ENCODE measurements at places on chromosomes 4 and X. TPM values are rescaled to one million over a fixed set of nuclear protein-coding genes. Genes with fewer than 3 reads are reported as not detected.

HTN1 gene
- total RNA-seq, result not detected

RAB9A gene
- 26.0 TPM for total RNA-seq

CSAG2 gene
- total RNA-seq, result not detected

NCBP2L gene
- total RNA-seq, result not detected

GRCh38 chrX:56744996-56745395 lies 16.0 kb downstream of the NBDY start:
- no peaks in the 10 kb centered on the region for H3K4me1 ChIP-seq
- no peaks in the 10 kb centered on the region for H3K36me3 ChIP-seq
- no peaks in the 10 kb centered on the region for H3K27me3 ChIP-seq
- H3K4me3 ChIP-seq, result no peak overlapping the region

DNA sequence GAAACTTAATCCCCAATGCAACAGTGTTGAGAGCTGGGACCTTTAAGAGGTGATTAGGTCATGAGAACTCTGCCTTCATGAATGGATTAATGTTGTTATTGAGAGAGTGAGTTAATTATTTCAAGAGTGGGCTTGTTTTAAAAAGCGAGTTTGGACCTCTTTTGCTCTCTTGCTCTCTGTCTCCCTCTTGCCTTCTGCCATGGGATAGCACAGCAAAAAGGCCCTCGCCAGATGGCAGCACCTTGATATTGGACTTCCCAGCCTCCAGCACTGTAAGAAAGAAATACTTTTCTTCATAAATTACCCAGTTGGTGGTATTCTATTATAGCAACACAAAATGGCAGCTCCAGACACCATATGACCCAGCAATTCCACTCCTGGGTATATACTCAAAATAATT lies 7.0 kb upstream of the ATP6AP2 start:
- no peaks in the 10 kb centered on the region for H3K36me3 ChIP-seq
- no peak overlapping the region for H3K27ac ChIP-seq
- H3K4me1 ChIP-seq, result no peaks in the 10 kb centered on the region

DNA sequence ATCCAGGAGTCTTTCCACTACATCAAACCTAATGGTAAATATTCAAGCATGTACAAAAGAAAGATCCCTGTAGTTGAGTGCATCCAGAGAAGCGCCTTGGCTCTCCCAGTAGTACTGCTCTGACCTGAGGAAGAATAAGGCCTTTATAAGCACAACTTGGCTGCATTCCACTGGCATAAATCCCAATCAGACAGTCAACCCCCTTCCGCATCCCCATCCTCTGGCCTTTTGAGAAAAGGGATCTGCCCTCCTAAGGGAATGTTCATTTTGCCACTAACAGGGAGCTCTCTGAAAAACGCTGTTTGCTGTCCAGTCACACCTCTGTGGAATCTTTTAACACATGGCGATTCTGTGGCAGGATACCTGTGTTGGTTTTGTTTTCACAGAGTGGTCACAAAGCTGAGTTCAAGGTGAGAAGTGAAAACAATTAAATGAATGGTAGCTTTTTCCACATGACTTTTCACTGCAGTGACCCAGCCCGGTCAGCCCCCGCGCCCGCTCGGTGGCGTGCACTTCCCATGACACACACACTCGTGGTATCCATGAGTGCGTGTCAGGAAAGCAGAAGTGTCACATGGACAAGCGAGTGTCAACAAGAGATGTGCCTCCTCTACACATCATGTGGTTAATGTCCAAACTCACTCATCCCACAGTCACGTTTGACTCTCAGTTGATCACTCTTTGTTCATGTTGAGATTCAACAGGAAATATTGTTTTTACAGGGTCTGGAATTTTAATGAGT lies 112.2 kb upstream of the ENPP6 start:
- peaks cover 13% of the 10 kb centered on the region for H3K4me1 ChIP-seq
- peak overlapping the region; percentile 73 for H3K27ac ChIP-seq
- H3K36me3 ChIP-seq, result no peaks in the 10 kb centered on the region
- H3K27me3 ChIP-seq, result no peaks in the 10 kb centered on the region

DNA sequence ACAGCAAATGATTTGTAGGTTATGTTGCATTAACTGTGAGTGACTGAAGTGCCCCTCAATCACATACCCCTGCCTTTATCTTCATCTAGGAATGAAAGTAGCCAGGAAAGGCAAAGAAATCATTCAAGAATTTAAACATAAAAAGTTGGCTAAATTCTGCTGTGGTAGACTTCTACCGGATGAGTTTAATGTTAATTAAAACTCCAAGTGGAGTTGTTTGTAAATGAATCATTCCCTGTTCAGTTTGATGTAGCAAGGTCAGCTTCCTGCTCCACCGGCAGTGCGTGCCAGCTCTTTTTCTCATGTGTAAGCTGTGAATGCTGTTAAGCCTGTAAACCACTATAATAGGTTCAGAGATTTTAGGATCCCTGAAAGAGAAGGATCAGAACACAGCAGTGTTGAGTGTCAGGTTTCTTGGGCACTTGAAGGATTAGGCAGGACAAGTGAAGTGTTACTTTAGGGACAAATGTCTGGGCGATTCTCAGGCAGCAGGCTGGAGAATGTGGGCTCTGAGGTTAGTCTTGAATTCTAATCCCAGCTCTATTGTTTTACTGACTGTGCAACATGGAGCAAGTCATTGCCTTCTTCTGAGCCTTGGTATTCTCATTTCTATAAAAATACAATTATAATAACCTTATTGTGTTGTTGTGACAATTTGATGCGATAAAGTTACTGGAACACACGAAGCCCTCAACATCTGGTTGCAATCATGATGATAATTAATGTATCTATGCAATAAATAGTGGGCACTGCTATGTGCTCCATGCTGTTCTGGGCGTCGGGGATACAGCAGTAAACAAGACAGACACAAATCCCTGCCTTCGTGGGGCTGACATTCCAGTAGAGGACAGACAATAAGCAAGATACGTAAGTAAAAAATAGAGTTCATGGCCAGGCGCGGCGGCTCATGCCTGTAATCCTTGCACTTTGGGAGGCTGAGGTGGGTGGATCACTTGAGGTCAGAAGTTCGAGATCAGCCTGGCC lies 112.0 kb downstream of the SHROOM3 start:
- no peak overlapping the region for H3K27ac ChIP-seq
- H3K27me3 ChIP-seq, result no peaks in the 10 kb centered on the region
- H3K4me1 ChIP-seq, result peaks cover 13% of the 10 kb centered on the region
- H3K4me3 ChIP-seq, result no peak overlapping the region
- no peaks in the 10 kb centered on the region for H3K36me3 ChIP-seq
- no peak for DNase-seq

DNA sequence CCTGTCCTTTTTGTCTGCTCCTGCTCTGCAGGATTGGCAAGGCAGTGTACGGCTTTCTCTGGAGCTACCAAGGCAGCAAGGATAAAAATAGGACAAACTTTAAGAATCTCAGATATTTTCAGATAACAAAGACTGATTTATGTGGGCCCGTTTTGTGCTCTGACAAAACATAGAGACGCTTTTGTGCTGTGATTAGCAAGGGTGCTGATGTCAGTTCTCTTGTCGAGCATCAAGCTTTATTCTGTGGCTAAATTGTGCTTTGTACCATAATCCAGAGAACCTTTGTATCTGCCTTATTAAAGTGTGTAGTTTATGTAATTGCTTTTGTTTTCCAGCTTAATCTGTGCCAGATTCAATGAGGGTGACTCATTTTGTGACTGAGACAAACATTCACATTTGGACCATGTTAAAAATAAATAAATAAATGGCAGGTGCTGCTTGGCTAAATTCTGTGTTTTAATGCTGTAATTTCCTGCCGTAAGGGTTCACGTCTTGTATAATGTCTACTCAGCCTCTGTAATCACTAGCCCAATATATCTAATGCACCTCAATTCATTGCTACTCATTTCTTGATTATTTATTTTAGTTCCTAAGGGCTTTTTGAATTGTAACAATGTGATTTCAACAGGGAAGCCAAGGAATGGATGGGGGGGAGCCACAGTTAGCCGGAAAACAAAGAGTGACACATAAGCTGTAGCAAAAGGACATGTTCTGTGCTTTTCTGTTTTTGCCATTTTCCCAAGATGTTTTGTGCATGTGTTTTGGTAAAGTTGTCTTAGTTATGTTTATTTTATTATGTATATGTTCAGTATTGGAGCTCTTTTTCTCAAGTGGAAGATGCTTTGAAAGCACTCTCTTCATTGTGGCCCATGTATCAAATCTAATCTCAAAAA lies 75.1 kb downstream of the GAB1 start:
- peaks cover 6% of the 10 kb centered on the region for H3K36me3 ChIP-seq
- no peak for DNase-seq
- no peaks in the 10 kb centered on the region for H3K27me3 ChIP-seq
- peak overlapping the region; percentile 59 for H3K27ac ChIP-seq
- H3K4me1 ChIP-seq, result peaks cover 47% of the 10 kb centered on the region

GRCh38 chrX:110803506-110803905 lies 7.9 kb upstream of the CHRDL1 start:
- H3K27me3 ChIP-seq, result no peaks in the 10 kb centered on the region
- no peak overlapping the region for H3K4me3 ChIP-seq
- no peak overlapping the region for H3K27ac ChIP-seq
- H3K4me1 ChIP-seq, result no peaks in the 10 kb centered on the region

DNA sequence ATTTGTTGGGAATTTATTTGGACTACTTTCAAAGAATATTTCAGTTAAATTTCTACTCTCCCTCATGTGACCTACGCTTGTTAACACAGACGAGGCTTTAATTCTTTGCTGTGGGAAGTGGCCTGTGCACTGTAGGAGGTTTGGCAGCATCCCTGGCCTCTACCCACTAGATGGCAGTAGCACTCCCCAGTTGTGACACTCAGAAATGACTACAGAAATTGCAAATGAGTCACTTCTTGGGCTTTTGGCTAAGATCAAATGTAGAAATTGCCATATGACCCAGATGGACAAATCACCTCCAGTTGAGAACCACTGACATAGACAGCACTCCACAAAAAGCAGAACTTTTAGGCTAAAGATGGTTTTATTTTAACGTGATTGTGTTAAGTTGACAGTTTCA lies 22.1 kb downstream of the PIR start:
- H3K27ac ChIP-seq, result no peak overlapping the region
- H3K36me3 ChIP-seq, result no peaks in the 10 kb centered on the region
- H3K4me3 ChIP-seq, result no peak overlapping the region
- no peaks in the 10 kb centered on the region for H3K27me3 ChIP-seq

DNA sequence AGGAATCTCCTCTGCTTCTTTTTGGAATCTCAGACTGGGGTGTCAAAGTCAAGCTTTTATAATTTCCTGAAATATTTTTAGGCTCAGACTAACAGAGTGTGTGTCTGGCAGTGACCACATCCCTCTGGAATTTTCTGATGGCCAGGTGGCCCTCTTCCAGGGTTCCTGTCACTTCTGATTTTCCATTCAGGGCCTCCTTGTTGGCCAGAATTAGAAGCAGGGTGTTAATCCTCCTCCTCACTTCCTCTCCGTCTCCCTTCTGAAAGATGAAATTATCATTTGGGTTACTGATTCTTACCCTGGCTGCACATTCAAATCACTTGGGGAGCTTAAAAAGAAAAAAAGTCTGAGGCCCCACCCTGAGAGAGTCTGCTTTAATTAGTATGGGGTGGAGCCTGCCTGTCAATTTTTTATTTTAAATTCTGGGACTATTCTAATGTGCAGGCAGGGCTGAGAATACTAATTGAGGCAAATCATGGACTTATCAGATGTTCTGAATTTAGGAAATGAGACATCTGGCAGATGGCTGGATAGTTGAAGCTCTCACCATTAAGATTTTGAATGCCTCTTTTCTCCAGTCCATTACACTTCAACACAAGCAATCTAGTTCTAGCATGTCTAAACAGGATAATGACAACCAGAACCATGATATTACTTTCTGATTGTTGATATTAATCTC lies 43.2 kb downstream of the HAND2 start:
- H3K36me3 ChIP-seq, result no peaks in the 10 kb centered on the region
- DNase-seq, result no peak
- peaks cover 32% of the 10 kb centered on the region for H3K4me1 ChIP-seq
- no peaks in the 10 kb centered on the region for H3K27me3 ChIP-seq
- no peak overlapping the region for H3K4me3 ChIP-seq

DNA sequence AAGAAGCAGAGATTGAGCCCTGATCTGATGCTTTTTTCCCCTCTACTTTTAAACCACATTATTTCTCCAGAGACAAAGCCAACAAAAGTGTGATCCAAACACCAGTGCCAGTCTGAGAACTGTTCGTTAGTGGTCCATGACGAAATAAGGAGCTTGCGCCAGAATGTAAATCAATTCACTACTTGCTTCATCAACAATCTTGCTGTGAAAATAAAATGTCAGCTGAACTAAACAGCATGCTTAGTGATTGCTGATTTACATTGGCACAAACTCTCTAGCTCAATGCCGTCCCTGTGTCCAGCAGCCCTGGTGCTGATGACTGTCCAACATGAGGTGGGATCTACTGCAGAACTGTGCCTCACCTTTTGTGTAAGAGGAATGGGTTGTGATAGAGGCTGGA lies 71.3 kb downstream of the SOX3 start:
- DNase-seq, result no peak
- no peak overlapping the region for H3K27ac ChIP-seq
- no peaks in the 10 kb centered on the region for H3K27me3 ChIP-seq
- no peaks in the 10 kb centered on the region for H3K36me3 ChIP-seq
